NCI-H2107 (cell line): ENCODE measurements at places on chromosomes 16 and 17.

DNA sequence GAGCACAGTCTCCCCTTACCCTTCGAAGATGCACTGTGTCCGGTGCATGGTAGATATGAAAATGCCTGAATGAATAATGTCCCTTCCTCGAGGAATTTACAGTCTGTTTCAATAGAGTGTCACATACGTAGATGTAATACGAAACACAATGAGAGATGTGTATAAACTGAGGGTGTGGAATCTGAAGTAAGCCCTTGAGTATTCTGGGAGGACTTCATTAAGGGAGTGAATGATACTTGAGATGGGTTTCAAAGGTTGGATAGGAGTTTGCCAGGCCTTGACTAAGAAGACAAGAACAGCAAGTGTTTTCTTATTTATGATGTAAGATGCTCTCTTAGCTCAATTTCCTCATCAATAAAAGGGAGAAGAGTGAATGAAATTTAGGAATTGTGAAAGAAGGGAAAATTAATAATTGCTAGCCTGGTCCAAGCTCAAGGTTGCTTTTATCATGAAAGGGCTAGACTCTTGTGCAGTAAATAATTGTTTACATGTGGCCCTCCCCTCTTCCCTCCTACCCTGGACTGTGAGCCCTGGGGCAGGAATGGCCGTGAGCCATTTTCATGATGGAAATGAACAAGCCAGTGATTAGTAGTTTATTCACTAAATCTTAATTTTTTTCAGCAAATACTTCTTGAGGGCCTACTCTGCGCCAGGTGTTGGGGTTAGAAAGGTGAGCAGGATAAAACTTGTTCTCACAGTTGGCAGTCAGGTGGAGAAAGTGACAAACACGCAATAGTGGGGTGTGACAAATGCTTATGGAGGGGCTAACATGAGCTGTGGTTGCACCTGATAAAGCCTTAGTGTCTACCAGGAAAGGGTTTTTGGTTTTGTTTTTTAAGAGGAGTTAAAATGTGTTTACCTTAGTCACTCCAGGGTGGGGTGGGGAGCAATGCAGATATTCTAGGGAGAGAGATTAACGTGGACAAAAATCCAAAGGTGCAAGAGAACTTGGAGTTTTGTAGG, 1.6 kb downstream of the KIF22 start:
- no peak for DNase-seq

DNA sequence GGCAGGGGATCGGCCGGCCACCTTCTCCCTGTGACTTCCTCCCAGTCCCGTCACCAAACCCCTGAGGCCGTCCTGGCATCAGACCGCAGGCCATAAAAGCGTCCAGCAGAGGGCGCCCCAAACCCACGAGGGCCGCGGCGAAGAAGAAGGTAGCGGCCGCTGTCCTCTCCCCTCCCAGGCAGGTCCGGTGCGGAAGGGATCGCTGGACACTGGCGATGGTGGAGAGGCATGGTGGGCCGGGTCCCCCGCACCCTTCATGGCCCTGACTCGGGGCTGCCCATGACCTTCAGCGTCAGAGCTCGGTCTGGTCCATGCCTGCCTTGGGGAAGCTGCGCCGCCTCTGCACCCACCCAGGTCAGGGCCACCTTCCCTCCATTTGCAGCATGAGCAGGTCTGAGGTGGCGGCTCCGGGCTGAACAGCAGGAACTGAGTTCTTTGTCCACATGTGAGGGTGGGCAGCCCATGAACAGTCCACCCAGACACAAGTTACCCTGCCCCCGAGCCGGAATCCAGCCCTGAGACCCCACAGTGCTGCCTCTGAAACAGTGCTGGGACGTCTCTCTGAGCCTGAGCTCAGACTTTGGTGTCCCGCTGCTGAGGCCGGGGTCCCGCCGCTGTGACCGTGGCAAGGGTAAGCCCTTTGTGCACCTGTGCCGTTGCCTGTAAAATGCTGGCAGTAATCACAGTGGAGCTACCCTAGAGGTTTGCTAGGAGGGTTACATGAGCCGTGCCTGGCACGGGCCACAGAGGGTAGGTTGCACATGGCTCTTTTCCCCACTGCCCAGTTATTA, 40.8 kb upstream of the CMIP start:
- DNase-seq = peak; percentile 19

GRCh38 chr17:1475321-1475854, 17.1 kb downstream of the MYO1C start:
- DNase-seq = no peak

DNA sequence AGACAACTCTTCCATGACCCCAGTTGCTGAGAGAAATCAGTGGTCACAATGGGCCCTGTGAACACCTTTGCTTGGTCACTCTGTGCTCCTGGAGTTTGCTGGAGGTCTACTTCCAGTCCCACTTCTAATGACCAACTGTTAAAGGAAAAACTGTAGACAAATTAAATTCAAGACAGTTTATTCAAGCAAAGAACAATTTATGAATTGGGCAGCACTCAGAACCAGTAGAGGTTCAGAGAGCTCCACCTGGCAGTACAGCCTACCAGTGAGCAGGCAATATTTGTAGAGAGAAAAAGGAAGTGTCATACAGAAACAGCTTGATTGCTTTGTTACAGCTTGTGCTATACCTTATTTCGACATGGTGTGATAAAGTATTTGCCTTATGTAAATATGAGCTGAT, 116.5 kb downstream of the HS3ST3B1 start:
- no peak for DNase-seq

DNA sequence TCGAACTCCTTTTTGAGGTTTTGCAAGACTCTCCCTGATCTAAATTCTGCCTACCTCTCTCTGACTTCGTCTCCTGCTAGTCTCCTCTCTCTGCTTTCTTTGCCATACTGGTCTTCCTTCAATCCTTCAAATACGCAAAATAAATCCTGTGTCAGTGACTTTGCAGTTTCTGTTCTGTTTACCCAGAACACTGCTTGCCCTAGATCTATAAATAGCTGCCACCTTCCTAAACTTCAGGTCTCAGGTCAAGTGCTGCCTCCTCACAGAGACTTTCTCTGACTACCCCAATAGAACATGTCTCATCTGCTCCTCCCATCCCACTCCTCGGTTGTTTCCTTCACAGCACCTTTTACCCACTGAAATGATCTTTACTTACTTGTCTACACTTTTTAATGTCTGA, 78.9 kb downstream of the TRIM37 start:
- DNase-seq = no peak

DNA sequence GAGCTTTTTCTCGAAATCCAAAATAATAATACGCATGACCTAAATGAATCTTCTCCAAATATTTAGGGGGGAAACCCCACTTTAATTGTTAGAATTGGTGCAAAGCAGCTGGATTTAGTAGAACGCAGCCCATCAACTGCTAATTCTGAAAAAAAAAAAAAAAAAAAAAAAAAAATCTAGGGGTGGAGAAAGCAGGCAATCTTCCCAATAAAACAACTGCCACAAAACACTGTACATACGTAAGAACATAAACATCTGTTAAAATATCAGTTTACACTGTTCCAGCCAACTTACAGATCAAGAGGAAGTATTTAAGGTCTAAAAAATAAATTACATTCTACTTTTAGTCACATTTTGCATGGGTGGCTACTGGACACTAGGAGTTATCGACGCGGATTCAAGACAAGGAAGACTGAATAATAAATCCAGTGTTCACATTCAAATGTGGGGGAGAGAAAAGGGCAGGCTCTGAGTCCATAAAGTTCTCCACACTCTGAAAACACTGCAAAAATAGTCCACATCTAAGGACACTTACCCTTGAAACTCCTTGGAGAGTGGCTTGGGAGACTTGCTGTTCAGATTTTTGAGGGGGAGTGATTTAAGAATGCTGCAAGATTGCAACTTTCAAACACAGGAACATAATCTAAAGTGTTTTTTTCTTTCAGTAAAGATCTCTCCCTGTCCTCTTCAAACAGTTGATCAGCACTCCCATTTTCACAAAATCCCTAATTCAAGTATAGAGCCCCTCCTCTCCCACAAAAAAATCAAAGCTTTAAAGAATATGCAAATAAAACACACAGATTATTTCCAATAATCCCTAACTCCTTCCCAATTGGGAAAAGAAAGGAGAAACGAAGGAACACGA, 1.3 kb downstream of the APPBP2 start:
- DNase-seq = no peak

DNA sequence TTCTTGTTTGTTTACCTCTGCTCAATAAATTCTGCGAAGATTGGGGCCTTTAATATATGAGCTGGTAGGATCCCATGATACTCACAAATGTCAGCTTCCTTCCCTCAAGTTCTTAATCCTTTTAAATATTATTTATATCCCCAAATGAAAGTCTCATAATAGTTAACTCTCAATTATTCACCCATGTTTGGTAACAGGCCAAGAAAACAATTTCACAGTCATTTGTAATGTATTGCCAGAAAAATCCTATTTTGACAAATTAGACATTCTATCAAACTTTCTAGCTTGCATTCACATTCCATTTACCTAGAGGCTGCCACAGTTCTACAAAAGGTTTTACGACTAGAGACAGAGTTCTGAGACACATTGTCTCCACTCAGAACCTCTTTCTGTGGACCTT, 441.2 kb downstream of the UTP18 start:
- no peak for DNase-seq

- DNase-seq = no peak
Observed at GRCh38 chr17:62706598-62707424, 79.3 kb downstream of the MRC2 start.

- no peak for DNase-seq
Observed at GRCh38 chr16:714558-715476, at the start of gene METRN. TSS of gene METRN (plus strand) at chr16:715118. CDS start at chr16:715290, 172 bp downstream.

GRCh38 chr16:58655215-58655596, 25.6 kb upstream of the CNOT1 start:
- DNase-seq = no peak

DNA sequence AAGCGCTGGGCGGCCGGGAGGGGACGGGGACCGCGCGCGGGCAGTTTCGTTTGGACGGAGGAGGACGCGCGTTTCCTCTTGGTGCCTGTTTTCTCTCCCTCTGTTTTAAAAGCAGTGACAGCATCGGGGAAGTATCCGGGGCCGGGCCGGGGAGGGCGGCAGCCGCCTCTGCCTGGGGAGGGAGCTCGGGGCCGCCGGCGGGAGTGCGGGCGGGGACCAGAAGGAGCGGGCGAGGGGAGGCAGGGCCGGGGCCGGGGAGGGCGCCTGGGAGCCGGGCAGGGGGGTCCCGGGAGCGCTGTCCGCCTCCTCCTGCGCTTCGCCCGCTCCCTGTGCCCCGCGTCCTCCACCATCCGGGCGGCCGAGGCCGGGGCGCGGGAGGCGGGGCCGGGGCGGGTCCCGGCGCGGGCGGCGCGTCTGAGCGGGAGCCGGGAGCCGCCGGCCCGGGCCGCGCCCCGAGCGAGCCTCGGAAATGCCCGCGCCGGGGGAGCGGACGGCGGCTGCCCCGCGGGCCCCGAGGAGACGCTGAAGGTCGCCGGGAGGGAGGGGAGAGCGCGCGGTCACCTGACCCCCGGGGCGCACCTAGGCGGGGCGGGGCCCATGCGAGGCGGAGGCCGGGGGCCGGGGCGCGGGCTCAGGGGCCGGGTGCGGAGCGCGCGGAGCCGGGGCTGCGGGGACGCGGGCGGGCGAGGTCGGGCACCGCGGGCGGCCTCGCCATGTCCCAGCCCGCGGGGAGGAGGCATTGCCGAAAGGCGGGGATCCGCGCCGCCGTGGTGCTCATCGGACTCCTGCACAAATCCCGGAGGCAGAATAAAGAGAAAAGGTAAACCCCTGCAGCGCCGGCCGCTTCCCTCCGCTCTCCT, 57.3 kb downstream of the RAP1GAP2 start:
- no peak for DNase-seq

GRCh38 chr17:42872251-42872965, 21.4 kb downstream of the AOC3 start:
- DNase-seq = no peak

GRCh38 chr17:1830288-1830687, 483 bp downstream of the RPA1 start:
- no peak for DNase-seq

- DNase-seq = peak; percentile 53
Observed at GRCh38 chr16:29943846-29944799, 17.8 kb upstream of the TMEM219 start.

GRCh38 chr16:4660454-4661007, 32.8 kb upstream of the NUDT16L1 start:
- DNase-seq = no peak

DNA sequence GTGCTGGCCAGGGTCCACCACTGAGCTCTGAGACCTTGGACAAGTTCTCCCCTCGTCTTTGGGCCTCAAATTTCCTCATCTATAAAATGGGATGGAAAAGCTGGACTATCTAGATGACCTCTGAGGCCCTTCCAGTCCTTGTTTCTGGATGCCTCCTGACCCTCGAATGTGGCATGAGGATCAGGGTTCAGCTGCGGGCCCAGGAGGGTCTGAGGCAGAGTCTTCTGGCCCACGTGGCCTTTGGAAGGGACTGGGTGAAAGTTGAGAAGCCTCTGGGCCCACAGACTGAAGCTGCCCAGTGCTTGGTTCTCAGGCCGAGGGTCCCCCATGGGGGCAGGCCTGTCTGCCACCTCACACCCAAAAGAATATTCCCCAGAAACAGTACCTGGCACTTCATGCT, 16.9 kb upstream of the MRPS23 start:
- no peak for DNase-seq

DNA sequence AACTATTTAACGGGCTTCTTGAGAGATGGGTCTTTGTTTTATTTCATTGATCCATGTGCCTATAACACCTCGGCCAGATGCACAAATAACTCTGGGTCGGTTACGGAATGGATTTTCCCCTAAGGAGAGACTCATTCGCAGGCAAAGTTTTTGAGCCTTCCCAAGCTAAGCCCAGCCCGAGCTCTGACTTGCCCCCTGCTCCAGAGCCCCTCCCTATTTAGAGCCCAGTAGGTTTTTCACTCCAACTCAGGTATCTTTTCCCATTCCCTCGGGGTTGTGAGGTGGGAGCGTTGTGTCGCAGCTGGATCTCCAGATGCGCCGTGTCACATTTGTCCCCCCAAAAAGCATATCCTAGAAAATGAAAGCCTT, 812 bp upstream of the MYOCD start:
- no peak for DNase-seq

DNA sequence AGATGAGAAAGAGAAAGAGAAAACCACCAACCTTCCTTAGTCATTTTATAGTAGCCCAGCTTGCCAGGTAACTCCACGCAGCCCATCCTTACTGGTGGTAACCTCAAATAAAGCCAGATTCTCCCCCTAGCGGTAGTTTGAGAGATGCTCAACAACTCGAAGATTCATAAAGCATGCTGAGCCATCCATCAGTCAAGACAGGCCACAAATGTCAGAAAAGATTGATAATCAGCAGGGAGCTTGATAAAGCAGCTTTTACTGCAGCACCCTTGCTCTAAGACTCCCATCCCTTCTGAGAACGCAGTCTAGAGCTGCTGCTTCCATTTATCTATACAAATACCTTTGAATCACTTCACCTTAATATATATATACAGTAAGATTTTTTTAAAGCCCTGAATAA, 451.5 kb upstream of the HSBP1 start:
- DNase-seq = no peak

GRCh38 chr17:6753546-6753945, 2.3 kb upstream of the XAF1 start:
- DNase-seq = no peak
